Hepatocyte (in vitro differentiated cells): ENCODE measurements at places on chromosomes 7 and 10. TPM values are rescaled to one million over a fixed set of nuclear protein-coding genes. Genes with fewer than 3 reads are reported as not detected.

DNA sequence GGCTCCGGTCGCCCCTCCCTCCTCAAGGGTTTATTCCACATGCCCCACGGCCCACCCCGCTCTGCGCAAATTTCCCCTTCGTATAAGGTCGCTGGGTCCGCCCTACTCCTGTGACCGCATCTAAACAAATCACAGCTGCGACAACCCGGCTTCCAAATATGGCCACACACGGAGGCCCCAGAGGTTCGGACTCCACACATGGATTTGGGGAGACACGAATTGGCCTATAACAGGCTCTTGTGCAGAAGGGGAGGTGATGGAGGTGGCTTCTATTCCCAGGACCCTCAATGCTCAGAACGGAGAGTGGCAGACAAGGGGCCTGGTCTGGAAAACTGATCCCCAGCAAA lies 90.1 kb downstream of the FOXL3 start:
- DNase-seq: no peak

- no peak for DNase-seq
Measured at GRCh38 chr10:73467206-73467605, 28.6 kb downstream of the PPP3CB start.

MYOF gene
- 41.8 and 47.9 TPM in 2 replicates for total RNA-seq

- DNase-seq: no peak
Measured at GRCh38 chr7:103325744-103326143, 18.8 kb downstream of the DNAJC2 start.
